Cortex of kidney (tissue), 1 donor: ENCODE measurements at places on chromosomes 6 and 20.

GRCh38 chr6:19830171-19830570 lies 7.0 kb upstream of the ID4 start:
- no peak for DNase-seq

DNA sequence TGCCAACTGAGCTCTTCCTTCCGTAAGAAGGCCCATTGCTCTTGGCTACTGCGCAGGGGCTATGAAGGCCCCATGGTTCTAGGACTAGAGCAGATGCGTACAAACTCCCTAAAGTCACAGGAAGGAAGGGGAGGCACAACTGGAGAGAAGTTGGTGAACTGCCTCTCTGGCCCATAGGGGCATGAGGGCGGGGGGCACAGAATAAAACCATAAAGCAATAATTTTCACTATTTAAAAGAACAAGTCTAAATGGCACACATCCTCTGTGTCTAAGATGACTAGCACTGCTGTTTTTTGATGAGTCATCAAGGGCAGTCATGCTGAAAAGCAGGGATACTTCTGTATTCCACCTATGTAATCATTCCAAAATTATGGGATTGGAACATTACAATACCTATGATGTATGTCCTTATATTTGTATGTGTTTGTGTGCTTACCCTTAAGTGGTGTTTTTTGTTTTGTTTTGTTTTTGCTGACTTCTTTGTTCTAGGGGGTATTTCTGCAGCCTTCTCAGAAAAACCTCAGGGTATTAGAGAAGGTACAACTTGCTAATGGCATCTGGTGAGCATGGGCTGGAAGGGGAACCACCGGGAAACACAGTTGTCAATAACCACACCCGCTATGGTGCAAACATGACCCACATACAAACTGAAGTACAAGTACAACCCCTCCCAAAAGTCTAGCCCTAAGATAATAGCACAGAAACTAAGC lies 36.9 kb downstream of the B4GALT5 start:
- no peak for DNase-seq

DNA sequence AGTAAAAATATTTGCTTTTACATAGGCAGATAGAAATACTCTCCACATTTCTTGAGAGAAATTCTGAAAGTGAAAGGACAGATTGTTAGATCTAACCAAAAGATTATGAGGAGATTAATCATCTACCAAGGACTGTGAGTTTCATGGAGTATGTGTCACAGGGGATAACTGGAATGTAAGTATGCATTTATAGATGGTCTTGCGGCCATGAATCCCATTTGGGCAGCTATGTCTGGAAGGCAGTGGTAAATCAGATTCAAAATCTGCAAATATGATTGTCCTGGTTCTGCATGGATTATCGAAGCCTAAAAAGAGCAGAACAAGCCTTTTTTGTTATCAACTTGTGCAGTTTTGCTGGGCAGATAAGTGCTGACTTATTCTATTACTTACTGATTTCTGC lies 293.8 kb downstream of the RFPL4B start:
- DNase-seq: no peak

DNA sequence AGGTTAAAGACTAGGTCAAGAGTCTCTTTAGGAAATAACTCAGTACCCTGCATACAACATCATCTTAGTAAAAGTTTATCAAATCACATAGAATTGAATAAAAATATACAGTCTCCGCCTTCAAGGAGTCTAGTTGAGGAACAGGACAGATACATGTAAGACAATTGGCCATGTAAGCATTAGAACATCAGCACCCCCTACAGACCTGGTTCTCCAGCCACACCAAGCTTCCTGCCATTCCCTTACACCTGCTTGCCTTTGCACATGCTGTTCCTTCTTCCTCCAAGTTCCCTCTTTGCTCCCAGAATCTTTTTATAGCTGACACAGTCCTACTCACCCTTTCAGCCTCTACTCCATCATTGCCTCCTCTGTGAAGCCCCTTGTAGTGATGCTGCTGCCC lies 187.8 kb upstream of the LRFN2 start:
- DNase-seq: no peak

DNA sequence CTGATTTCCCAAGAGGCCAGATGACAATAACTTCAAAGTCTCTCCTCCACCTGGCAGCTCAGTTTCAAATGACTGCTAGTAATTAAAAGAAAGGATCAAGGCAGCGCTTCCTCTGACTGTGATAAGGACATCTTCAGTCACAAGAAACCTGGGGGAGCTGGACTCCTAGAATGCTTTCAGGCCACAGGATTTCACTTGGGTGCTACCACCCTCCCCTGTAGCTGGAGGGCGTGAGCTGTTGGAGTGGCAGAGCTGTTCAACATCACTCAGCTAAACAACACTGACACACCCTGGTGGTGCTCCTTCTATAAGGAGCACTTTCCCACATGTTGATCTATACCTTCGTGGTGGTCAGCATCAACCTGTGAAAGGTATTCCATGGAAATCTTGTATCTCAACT lies 2.2 kb upstream of the CNR1 start:
- DNase-seq: no peak

DNA sequence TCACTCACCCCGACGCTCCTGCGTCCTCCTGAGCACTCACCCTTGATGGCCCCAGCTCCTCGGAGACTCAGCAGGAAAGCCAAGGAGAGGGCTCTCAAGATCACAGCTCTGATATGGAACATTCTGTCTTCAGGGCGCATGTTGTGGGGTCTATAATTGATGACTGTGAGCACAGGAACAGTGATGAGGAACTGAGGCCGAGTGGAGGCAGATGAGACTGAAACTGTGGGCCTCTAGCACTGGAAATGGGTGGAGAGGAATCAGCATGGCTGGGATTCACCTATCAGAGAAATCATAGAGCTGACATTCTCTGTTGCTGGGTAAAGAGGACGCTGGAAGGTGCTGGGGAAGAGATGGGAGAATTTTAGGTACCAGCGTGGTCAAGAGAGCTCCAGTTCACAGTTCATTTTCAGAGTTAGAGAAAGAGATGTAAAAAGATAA lies at the start of gene HLA-DPA1:
Gene HLA-DPA1, minus strand, starts transcription at position 219 of the 441 bp plus-strand sequence.
- DNase-seq: no peak

GRCh38 chr6:36752886-36753506 lies 55.4 kb downstream of the RAB44 start:
- no peak for DNase-seq
